AML-193 (cell line): ENCODE measurements at places on chromosomes 12 and 14.

DNA sequence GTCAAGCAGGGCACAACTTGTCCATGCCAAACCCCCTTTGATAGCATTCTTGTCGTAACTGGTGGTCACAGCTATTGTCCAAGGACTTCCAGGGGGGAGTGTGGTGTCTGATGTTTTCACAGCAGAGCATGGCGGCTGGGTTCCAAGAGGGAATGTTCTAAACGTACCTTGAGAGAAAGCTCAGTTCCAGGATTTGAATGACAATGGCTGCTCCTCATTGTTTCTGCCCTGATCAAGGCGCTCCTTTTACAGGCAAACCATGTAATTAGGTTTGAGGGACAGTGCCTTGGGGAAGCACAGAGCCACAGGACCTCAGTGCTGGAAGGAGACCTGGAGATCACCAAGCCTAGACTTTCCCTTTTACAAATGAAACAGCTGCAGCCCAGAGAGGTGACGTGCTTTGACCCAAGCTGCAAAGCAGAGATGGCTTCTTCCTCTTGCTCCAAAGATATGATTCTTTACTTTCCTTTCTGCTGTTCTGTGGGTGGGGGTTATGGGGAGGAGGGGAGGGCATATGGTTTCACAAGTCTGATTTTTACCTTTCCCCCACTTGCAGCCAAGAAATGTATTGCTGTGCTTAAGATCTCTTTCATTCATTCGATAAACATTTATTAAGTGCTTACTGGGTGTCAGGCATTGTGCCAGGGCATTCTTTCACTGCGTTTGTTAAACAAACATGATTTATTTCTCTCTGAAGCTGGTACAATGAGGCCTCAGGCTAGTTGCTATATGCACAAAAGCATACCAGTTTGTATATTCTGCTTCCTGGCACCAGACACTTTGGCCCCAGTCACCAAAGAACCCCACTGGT lies 172.8 kb downstream of the KTN1 start:
- no peak for DNase-seq

DNA sequence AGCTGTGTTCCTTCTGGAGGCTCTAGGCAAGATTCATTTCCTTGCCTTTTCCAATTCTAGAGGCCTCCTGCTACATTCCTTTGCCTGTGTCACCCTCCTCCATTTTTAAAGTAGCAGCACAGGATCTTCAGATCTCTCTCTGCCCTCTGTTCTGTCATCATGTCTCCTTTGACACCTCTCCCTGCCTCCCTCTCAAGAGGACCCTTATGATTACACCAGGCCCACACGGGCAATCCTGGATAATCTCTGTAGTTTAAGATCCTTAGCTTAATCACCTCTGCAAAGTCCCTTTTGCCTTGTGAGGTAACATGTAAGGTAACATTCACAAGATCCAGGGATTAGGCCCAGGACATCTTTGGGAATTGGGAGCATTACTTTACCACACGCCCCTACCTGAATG lies 155.2 kb downstream of the SYNE2 start:
- DNase-seq, result no peak

GRCh38 chr14:32552766-32553165 lies 223.7 kb downstream of the AKAP6 start:
- no peak for DNase-seq

DNA sequence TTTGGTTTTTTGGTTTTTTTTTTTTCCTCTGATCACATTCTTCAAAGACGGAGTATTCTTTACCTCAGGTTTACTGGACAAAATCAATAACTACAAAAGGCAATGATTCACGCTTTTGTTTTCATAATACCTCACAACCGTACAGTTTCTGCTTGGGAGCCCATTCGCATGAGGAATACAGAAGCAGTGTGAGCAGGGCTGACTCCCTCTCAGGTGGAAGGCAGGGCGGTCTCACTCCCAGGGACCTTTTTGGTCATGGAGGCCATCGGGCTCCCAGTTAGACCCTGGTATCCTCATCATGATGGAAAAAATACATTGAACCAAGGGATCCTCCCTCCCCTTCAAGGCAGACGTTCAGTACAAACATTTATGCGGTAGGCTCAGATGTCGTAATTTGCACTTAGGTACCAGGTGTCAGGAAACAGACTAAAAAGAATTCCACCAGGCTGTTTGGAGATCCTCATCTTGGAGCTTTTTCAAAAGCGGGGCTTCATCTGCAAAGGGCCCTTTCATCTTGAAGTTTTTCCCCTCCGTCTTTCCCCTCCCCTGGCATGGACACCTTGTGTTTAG lies 19.0 kb upstream of the TIGAR start:
- DNase-seq, result no peak

DNA sequence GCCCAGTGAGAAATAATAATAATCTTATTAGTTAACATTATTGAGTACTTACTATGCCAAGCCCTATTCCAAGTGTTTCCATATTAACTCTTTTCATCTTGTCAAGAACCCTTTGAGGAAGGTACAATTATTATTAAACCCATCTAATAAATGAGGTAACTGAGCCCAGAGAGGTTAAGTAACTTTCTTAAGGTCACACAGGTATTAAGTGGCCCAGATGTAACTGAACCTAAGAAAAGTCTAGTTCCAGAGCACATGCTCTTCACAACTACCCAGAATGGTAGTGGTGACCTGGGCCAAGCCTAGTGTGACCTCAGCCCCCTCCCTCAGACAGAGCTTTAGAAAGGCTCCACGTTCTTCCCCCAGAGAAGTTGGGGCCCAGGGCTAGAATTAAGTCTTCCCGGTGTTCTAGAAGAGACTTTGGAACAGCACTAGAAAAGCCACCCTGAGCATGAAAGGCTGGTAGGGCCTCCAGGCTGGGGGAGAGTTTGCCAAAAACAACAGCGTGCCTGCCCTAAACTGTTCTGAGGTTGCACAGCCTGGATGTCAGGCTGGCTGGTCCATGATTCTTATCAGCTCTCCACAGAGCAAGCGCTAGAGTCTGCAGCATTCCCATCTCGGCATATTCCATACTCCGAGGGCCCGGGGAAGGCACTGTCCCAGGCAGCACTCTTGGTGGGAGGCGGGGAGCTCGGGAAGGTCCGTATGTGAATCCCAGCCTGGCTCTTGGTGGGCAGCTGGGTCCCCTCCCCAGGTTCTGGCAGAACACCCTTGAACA lies 41.3 kb upstream of the CTDSP2 start:
- DNase-seq, result no peak

DNA sequence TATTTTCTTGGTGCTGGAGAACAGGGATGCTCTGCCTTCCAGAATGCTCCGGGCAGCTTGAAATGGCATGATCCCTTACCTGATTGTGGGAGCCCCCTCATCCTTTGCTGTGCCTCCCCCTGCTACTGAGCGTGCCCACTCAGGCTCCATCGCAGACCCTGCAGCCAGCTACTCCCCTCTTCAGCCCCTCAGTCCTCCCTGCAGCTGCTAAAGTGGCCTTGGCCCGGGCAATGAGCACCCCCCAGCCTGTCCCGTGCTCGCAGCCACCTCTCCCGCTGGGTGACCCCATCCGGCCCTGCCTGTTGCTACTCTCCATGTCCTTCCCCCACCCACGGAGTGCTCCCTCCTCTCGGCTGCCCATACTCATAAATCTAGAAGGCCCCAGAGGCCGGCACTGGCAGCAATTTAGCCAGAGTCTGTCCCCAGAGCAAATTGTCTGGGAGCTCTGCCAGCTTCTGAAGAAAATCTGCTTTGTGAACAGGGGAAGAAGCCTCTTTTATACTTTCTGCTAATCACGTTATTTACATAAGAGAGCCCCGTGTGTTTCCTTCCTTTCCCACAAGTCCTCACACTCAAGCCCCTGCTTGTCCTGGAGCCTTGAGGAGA lies 143.7 kb upstream of the FRMD6 start:
- no peak for DNase-seq

GRCh38 chr14:51395361-51395849 lies 155.4 kb downstream of the TMX1 start:
- no peak for DNase-seq

DNA sequence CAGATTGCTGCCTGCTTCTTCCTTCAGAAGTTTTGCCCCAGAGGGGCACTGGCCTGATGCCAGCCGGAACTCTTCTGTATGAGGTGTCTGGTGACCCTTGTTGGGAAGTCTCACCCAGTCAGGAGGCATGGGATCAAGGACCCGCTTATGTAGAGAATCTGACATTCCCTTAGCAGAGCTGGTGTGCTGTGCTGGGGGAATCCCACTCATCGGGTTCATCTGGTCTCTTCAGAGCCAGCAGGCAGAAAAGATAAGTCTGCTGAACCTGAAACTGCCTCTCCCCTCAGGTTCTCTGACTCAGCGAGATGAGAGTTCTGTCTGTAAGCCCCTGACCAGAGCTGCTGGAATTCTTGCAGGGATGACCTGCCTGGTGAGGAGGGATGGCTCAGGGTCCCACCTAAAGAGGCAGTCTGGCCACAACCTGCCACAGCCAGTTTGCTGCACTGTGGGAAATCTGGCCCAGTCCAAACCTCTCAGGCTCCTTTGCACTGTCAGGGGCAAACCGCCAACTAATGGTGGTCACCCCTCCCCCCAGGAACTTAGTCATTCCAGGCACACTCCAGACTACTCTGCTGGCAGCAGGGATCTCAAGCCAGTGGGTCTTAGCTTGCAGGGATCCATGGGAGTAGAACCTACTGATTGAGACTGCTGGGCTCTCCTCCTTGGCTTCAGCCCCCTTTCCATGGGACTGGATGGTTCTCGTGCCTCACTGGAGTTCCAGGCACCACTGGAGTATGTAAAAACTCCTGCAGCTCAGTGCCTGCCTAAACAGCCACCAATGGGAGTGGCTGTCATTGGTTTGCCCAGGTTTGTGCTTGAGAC lies 4.1 kb downstream of the CLEC2D start:
- no peak for DNase-seq

DNA sequence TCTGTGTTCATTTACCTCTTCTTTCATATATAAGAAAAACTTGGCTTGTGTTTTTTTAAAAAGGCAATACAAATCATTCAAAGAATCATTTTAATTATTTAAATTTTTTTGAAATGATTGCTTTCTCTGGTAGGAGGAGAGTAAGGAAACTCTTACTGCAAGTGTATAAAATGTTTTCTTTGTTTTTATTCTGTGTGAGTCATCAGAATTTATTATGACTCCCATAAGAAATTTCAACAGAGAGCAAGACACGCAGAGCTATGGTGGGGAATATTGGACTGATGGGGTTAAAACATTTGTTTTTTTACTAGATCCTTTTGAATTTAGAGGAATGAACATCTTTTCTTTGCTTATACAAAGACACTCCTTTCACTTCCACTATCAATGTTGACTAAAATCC lies 119.1 kb upstream of the ATXN7L3B start:
- DNase-seq, result no peak

GRCh38 chr12:118430516-118430915 lies 54.2 kb downstream of the SUDS3 start:
- DNase-seq, result no peak

DNA sequence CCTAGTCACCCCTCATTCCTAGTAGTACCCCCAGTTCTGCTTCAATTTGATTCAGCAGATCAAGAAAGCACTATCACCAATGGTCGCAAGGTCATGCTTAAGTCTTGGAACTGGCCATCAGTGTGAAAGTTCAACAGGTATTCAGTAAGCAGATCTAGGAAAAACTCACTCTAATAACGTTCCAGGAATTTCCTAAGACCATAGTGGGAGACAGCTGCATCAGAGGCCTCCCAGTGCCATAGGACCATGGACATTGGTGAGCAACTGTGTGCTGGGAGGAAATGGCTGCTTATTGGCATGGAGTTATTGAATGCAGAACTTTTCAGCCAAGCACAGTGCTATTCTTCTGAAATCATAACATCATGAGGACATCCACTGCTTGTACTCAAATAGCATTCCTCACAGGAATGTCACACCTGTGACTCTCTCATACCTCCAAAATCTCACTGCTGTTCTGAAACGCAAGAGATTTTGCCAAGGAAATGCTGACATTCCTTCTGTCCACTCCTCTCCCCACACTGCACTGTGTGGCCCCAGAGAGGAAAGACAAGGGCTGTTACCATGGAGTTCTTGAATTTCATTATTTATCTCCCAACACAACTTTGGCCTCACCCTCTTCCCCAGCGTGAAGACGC lies 30.9 kb upstream of the MDM2 start:
- no peak for DNase-seq

- no peak for DNase-seq
Measured at GRCh38 chr12:82800185-82800584, 113.5 kb downstream of the TMTC2 start.

- DNase-seq, result no peak
Measured at GRCh38 chr14:74594029-74594428, 18.0 kb downstream of the LTBP2 start.
